ENCODE measurements at places on chromosomes 5 and 9.
A peak's percentile ranks its signal among the peaks of the same experiment; 100 is the strongest.

- DNase-seq, result no peak
Observed at GRCh38 chr9:34131571-34131970, 5.1 kb upstream of the DCAF12 start.

GRCh38 chr5:82839881-82840280, 237.3 kb downstream of the TMEM167A start:
- no peak for DNase-seq

GRCh38 chr9:108033976-108034964, 544.7 kb upstream of the KLF4 start:
- DNase-seq, result peak; percentile 87

- no peak for DNase-seq
Observed at GRCh38 chr5:33364406-33364805, 76.4 kb upstream of the TARS1 start.

- peak; percentile 84 for DNase-seq
Observed at GRCh38 chr9:94084314-94084713, at the start of gene PTPDC1. Gene PTPDC1 (plus strand): TSS chr9:94084464. CDS start chr9:94084531, 67 bp downstream.

DNA sequence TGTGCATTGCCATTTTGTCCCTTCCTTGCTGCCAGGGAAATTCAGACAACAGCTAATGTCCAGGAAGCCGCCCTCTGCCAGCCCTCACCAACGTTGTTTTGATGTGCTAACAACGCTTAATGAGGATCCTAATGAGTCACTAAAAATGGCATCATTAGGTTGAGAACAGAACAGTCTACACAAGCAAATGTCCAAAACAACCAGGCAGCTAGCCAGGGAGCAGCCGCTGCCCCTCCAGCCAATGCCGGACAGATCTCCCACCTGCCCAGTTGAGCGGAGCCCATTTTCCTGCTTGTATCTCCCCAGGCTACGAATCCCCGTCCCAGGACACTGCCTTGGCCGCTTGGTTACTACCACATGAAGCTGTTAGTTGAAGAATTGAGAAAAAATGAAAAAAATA, 40.4 kb upstream of the UNC5A start:
- DNase-seq, result no peak

DNA sequence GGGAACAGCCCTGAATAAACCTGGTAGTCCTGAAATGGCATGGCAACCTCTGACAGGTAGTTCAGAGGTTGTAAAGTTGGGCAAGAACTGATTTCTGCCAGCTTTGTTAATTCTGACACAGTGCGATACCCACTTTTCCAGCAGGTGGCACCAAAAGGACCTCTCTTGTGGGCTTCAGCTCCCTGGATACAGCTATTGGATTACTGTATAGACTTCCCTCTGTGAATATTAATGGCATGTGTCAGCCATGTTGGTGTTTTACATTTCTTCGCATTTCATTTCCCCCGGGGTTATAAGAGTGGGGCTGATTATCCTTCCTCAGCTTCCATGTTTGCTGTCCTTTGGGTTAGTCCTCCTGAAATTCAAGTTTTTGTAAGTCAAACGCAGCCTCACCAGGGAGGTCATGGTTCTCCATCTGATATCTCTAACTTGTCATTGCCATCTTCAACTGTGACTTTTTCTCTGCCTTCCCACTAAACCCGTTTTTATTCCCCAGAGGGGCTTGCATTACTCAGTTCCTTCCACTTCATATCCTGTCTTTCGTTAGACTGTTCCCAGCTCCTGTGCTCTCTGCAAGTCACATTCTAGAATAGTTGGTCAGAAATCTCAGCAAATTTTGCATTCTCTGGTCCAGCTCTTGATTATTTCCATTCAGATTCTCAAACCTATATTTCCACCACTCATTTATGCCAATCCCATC, 135.6 kb downstream of the LIFR start:
- peak; percentile 65 for DNase-seq

GRCh38 chr5:95858023-95858461, 35.5 kb upstream of the GLRX start:
- DNase-seq, result peak; percentile 95

- DNase-seq, result no peak
Observed at GRCh38 chr9:86102626-86103025, 3.3 kb upstream of the GOLM1 start.

GRCh38 chr5:150642567-150642927, 2.1 kb downstream of the SYNPO start:
- DNase-seq, result peak; percentile 90

DNA sequence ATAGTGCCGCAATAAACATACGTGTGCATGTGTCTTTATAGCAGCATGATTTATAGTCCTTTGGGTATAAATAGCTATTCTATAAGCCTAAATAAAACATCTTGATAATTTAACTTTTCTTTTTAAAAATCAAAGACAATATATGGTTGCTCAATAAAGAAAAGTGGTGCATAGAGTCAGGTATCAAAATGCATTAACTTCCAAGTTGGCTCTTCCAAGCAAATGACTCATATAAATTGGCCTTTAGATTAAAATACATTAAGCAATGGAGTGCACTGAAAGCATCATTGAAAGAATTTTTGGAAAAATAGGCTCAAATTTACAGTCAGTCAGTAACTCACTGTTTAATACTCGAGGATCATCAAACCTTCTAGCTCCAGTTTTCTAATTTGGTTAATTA, 106.6 kb downstream of the PLCXD3 start:
- DNase-seq, result no peak

DNA sequence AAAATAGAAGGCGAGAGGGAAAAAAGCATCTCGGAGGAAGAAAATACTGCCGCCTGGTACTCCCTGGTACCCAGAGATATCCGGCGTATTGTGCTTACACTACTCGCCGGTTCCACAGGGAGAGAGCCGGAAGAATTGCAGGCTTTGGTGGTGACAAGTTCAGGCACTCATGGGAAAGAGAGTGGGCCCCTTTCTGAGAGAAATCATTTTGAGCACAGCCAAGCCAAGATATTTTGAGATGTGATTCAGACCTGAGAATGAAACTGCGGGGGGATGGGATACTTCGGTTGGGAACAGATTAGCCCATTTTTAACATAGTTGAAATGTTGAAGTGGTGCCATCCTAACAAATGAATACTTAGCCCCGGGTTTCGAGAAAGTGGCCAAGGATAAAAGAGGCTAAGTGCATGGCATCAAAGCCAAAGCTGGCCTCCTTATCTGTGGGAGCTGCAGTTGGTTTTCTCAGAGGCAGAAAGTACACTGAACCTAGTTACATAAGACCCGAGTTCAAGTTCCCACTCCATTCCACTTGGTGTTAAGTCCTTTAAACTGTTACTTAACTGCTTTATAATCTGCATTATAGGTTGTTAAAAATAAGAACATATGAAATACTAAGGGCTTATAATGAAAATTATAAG, 62.7 kb downstream of the SLC1A3 start:
- DNase-seq, result no peak

DNA sequence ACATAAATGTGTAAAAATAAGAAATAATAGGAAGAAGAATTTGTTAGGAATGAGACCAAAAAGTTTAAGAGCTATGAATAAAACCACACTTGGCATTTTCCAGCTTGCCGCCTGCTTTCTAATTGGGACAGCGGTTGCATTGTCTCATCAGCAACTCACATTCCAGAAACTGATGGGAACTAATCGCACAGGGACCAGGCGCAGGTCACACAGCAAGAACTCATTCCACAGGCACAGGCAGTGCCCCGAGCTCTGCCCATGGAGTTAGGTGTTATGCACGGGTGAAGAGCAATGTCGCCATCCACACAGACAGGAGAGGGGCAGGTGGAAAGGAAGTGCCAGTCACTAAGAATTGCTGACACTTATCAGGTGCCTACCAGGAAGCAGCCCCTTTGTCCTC, 279.9 kb downstream of the NSG2 start:
- no peak for DNase-seq

GRCh38 chr9:120841930-120842684, 615 bp downstream of the PSMD5 start:
- DNase-seq, result no peak

DNA sequence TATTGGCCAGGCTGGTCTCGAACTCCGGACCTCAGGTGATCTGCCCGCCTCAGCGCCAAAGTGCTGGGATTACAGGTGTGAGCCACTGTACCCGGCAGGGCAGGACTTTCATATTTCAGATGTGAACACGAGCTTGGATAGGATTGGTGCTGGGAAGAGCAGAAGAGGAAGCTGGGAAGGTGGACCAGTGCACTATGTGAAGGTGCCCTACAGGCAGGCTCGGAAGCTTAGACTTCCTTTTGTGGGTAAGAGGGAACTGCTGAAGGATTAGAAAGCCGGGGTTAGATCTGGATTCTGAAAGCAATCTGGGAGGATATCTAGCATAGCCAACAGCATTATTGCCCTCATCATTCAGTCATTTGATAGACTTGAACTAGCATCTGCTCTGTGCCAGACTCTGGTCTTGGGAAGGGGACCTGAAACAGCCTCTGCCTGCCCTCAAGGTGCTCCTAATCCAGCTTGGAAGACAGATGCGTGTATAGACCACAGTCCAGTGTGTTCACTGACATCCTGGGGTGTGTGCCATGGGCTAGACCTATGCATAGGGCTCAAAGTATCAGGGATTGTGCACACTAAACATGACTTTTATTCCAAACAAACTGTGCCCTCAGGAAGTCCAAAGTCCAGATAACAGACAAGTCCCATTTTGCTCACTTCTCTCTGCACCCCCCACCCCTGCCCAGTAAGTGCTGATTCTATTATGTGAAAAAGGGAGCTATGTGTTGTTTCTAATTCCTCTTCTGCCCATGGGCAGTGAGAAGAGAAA, 637 bp downstream of the CBY3 start:
- DNase-seq, result no peak

DNA sequence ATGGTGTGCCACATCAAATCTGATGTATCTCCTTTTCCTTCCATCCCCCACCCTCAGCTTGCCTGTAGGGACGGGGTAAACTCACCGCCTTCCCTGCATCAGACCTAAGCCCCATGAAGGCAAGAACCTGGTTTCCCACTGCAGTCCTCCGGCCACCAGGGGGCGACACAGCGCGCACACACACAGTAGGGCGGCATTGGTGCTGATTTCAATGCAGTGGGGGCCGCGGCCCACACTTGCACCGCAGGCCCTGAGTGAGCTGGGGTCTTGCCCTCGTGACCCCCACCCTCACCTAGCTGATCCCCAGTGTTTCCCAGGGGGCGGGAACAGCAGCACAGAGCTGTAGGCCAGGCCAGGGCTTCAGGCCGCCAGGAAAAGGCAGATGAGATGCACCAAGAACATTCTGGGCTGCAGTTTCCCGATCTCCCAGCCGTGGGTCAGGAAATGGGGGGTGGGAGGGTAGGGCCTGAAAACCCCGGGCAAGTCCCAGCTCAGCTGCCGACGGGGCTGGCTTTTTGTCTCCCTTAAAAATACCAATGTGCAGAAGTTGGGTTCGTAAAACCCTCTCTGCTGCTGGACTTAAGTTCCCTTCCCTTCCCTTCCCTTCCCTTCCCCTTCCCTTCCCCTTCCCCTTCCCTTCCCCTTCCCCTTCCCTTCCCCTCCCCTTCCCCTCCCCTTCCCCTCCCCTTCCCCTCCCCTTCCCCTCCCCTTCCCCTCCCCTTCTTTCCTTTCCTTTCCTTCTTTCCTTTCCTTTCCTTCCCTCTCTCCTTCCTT, 19.5 kb downstream of the FAM163B start:
- DNase-seq, result no peak

- DNase-seq, result peak; percentile 62
Observed at GRCh38 chr5:59506285-59506877, 387.1 kb downstream of the PDE4D start.

- DNase-seq, result no peak
Observed at GRCh38 chr9:8781458-8781857, 981.9 kb upstream of the DMAC1 start.

DNA sequence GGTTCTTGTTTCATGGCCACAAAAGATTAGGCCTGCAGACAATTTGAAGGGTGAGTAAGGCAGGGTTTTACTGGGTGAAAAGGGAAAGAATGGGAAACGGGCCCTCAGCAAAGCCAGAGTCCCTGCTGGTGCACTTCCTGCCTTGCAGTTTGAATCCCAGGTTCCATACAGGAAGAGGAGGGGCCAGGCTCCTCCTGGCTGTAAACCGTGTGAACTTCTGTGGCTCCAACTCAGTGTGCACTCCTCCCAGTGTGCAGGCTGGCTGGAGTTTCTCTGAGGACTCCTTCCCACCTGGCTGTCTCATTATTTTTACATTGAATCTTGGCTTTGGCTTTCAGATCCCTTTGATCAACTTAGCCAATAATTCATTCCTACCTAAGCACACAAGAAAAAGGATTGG, 367.1 kb upstream of the KLF4 start:
- no peak for DNase-seq

GRCh38 chr9:36128349-36128748, 8.2 kb upstream of the GLIPR2 start:
- peak; percentile 24 for DNase-seq

DNA sequence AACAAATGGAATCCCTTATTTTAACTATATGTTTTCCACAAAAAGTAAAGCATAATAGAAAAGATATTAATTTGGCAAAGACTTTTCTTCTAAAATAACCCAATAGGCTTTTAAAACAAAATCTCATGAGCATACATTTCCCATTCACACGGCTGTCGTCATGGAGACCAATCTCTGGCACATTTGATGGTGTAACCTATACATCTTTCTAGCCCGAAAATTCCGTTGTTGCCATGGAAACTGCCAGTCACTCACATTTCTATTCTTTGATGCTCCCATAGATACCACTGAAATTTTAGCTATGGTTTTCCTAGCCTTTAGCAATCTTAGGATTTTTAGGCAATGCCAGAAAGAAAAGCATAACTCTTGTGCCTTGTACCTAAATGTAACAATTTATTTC, 262.9 kb upstream of the TRPM3 start:
- DNase-seq, result no peak

DNA sequence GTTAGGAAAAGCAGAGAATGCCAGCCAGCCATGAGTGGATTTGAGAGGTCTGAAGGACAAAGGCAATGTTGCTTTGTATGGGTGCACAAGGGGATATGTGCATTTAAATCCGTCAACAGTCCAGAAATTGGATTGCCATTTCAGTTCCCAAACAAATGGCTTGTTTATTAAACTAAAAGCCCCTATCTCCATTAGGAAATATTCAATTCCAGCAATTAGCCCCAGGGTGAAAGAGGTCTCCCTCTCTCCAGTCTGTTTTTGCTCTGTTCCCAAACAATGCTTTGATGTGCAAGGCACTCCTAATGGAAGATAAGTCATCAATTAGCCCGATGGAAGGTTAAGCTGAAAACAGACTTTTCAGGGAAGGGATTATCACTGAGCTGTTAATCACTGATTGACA, 101.3 kb downstream of the C9orf152 start:
- DNase-seq, result no peak

GRCh38 chr9:93949694-93950449, 5.3 kb downstream of the BARX1 start:
- DNase-seq, result no peak

DNA sequence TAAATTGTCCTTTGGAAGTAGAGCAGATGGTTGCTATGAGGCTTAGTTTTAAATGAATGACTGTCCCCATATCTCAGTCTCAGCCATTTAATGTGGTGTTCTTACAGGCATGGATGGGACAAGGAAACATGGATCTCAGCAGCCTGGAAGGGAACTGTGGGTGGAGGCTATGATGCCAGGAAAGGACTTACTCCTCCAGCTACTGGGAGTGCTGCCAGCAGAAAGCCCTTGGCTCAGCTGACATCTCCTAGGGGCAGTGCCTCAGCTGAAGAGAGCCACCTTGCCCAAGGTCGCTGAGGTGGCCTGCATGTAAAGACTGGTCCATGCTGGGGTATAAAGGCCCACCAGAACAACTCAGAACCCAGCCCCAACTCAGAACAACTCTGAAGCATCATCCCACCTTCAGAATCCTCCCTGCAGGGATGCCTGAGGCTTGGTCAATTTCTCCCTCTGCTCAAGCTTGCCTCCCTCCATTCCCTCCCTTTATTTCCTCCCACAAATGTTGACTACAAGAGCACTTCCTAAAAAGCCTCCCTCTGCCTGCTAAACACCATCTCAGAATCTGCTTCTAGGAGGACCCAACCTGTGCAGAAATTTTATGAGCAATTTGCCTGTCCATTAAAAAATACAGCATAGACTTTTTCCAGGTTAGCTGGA, 1.8 kb upstream of the PDE8B start:
- DNase-seq, result no peak
